Calu3 (cell line): ENCODE measurements at places on chromosomes 2 and 18. TPM values are rescaled to one million over a fixed set of nuclear protein-coding genes. Genes with fewer than 3 reads are reported as not detected.

DNA sequence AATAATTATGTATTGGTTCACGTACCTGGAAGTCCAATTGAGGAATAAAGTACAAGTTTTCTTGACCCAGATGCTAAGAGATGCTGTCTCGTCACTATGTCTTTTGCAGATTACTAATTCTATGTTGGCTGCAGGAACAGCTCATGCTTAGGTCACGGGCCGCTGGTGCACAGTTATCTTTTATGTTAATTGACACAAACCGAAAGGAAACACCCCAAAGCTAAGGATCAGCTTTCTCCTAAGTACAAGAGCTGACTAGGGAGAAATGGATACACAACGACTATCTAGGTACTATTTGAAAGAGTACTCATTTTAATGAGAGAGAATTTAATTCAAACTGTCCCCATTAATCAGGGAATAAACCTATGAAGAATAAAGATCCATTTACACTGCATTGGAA lies 217.7 kb upstream of the SLC35G4 start:
- no peak for DNase-seq

GRCh38 chr2:2232167-2232566 lies 98.9 kb downstream of the MYT1L start:
- DNase-seq = no peak

GRCh38 chr18:77896586-77897252 lies 647.1 kb downstream of the GALR1 start:
- no peak for DNase-seq

GRCh38 chr18:76875390-76876325 lies 53.3 kb downstream of the ZNF236 start:
- DNase-seq = peak; percentile 52

- DNase-seq = peak; percentile 19
Measured at GRCh38 chr2:101820519-101820918, 123.0 kb downstream of the MAP4K4 start.

DNA sequence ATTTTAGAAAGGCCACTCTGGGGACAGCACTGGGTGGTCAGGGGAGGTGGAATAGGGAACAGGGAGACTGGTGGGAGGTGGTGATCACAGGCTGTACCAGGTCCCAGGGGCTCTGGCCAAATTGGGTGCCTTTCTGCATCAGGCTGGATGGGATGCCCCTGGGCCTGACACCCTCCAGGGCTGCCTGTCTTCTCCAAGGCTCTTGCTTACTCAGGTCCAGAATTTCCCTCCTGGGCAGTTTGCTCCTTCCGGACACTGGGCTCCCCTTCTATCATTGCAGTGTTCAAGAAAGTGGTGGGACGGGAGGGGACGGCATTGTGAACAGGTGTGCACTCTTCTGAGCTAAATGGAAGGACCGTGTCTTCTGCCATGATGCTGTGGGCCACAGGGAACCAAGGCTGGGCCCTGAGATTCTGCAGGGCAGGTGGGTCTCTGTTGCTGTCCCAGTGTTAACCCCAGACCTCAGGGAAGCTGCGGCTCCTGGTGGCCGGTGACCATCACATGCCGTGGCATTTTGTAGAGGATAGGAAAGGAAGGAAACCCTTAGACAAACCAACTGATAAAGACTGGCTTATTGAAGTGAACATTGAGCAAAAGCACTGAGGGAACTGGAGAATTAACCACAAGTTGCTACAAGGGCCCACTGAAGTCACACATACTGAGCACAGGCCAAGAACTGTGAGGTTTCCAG lies 93.7 kb upstream of the HS6ST1 start:
- DNase-seq = no peak

DNA sequence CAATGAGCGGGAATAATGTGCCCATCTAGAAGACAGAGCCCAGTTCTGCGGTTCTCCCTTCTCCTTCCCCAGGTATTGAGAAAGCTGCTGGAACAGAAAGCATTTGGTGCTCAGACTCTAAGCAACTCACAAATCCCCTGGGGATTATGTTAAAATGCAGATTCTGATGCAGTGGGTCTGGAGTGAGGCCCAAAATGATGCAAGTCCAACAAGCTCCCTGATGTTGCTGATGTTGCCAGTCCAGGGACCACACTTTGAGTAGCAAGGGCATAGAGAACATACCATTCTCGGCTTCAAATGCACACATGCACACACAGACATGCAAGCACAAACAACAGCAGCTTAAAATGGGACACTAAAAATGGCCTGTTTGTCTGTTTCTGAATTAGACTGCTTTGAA lies 274.8 kb upstream of the NCKAP5 start:
- no peak for DNase-seq

ENOSF1 gene
- 88.5 and 102 TPM in 2 replicates for total RNA-seq

DNA sequence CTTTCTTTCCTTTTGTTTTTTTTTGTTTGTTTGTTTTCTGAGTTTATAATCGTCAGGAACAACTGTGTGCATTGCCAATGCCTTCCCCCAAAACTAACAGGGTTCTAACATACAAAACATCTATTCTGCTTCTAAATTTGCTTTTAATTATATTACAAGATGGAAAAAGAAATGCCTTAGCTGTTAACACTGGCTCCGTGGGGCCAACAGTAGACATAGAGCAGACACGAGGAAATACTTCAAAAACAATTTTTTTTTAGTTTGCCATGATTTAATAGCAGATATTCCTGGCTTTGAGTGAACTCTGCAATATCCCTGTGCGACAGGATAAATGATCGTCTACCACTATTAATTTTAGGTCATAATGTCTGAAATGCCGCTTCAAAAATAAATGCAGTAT lies 153.3 kb upstream of the HNRNPA3 start:
- DNase-seq = no peak

- no peak for DNase-seq
Measured at GRCh38 chr2:6139916-6140315, 447.7 kb downstream of the SOX11 start.

DNA sequence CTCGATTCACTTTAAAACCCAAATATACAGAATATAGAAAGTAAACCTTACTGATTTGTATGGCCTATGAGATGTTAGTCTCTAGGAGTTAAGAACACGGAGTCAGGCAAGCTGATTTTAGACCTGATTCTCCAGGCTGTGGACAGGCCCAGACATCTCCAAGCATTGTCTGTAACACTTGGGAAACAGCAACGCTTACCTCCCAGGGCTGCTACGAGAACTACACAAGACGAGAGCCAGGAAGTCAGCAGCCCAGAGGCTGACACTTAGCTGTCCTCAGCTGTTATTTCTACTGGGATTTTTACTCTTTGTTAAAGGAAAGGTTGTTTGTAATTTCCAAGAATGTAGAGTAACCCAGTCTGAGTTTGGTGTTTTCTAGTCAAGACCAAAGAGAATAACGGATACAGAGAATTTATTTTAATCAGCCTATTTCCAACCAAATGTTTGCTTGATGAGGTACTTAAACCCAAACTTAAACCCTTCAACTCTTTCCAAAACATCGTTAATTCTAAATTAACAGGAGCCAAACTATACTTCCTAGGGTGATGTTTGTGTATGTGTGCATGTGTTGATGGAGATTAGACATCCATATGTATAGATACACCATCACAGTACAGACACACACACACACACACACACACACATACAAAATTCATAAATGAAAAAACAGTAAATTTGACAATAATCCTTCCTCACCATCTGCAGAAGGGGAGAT lies 123.4 kb downstream of the LAMA1 start:
- DNase-seq = no peak

DNA sequence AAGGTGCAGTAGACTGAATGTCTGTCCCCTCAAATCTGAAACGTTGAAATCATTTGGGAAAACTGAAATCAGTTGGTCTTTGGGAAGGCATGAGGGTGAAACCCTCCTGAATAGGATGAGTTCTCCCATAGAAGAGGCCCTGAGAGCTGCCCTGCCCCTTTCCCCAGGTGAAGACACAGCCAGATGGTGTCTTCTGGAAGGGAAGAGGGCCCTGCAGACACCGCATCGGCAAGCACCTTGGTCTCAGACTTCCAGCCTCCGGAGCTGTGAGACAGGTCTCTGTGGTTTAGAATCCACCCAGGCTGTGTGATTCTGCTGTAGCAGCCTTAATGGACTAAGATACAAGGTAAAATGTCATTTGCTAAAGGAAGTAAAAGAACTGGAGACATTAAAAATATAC lies 42.1 kb upstream of the SNTG2 start:
- DNase-seq = no peak

DNA sequence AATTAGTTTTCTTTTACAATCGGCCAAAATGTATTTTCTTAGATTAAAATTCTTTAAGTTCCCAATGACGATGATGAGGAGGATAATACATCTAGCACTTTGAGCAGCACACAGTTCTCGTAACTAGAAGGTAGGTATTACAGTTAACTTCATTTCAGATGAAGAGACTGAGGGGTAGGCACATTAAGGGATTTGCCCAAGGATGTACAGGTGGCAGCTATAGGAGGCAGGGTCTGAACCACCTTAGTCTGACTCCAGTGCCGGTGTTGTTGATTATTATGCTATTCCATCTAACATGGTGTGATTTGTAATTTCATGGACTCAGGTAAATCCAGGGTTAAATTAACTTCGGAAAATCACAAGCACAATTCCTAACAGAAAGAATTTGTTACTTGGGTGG lies 1.1 kb downstream of the CD28 start:
- DNase-seq = no peak

DNA sequence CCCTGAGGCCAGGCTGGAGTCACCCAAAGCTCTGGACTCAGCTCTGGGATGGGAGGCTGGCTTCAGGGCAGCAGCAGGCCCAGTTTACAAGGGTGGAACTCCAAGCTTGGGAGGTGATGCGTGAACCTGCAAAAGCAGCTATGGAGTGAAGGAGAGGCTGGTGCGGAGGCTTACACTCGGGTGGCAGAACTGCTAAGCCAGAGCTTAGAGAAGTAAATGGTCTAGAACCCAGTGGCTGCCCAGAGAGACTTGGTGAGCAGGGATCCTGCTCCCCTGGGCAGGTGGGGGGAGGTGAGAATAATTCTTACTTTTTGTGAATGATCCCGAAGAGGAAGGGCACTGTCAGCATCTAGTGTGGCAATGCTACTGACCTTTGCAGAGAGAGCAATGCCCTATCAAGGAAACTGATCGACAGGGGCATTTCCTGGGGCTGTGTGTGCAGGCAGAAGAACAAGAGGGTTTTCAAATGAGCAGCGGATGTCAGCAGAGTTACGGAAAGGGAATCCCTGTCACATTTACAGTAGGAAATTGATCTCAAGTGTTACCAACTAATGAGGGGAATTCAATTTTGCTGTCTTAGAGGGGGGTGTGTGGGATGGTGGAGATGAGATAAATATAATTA lies 80.4 kb downstream of the TGFA start:
- DNase-seq = no peak

IL36A gene
- not detected in 2 replicates for total RNA-seq

PKDCC gene
- total RNA-seq = 11.3 and 12.5 TPM in 2 replicates
